ENCODE measurements at places on chromosomes 6 and 20. TPM values are rescaled to one million over a fixed set of nuclear protein-coding genes. Genes with fewer than 3 reads are reported as not detected.

The DACT2 gene
- total RNA-seq, result not detected

DNA sequence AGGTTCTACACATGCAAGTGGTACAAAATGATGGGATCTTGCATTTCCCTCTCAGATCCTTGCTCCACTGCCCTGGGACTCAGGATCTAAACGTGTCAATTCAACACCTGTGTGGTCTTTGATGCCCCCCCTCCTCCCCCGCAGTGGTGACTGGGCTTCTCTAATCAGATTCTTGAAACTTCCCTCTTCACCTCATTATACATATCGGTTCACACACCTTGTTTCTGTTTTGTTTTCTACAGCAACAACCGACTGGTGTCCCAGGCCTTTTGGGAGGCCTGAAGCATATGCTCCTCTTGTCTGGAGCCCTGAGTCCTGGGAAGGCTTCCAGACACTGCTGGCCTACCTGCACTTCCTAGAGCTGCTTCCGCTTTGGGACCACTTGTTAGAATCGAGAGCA, 20.0 kb downstream of the SAMD3 start:
- H3K27me3 ChIP-seq, result no peaks in the 10 kb centered on the region
- H3K4me3 ChIP-seq, result peak overlapping the region; percentile 9
- no peak overlapping the region for H3K27ac ChIP-seq
- H3K4me1 ChIP-seq, result peaks cover 31% of the 10 kb centered on the region
- DNase-seq, result peak; percentile 55

DNA sequence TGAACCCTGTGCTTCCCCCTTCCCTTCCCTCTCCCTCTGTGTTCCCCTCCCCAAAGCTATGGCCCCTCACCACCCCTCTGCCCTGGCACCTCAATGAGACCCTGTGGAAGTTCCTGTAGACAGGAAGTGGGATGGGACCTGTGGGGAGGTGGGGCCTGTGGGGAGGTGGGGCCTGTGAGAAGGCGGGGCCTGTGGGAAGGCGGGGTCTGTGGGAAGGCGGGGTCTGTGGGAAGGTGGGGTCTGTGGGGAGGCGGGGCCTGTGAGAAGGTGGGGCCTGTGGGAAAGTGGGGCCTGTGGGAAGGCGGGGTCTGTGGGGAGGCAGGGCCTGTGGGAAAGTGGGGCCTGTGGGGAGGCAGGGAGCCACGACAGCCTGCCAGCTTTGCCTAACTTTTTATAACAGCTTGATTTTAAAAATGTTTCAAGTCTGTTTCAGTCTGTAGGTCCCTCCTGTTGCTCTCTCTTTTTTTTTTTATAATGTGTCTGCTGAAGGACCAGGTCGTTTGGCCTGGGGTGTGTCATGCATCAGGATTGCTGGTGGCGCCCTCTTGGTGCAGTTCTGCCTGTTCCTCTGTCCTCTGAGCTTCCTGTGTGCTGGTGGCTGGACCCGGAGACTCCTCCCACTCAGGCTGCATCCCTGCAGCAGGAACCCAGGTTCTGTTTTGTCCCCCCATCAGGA, 70.5 kb upstream of the SLCO4A1 start:
- H3K4me3 ChIP-seq, result no peak overlapping the region
- H3K36me3 ChIP-seq, result no peaks in the 10 kb centered on the region
- H3K4me1 ChIP-seq, result no peaks in the 10 kb centered on the region
- peaks cover 19% of the 10 kb centered on the region for H3K27me3 ChIP-seq
- H3K27ac ChIP-seq, result no peak overlapping the region
- DNase-seq, result peak; percentile 23

GRCh38 chr6:168507297-168507696, 66.3 kb downstream of the SMOC2 start:
- peaks cover 2% of the 10 kb centered on the region for H3K27me3 ChIP-seq
- no peaks in the 10 kb centered on the region for H3K36me3 ChIP-seq
- H3K4me1 ChIP-seq, result no peaks in the 10 kb centered on the region

DNA sequence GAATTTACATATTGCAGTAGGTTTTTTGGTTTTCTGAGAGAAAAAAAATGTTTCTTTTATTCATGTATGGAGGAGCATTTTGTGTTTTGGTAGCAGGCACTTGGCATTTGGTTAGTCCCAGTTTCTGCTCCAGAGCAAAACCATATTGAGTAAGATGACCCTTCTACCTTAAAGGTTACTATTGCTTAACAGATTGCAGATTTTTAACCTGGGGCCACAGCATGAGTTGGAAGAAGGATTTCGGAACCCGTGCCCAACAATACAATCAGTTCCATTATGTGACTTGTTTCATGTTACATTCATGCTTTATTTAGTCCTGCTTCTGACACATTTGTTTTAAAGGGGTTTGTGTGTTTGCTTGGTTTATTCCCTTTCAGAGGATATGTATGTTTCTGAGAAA, 496.3 kb downstream of the TFAP2B start:
- no peak overlapping the region for H3K27ac ChIP-seq
- no peak overlapping the region for H3K4me3 ChIP-seq
- no peaks in the 10 kb centered on the region for H3K36me3 ChIP-seq
- H3K27me3 ChIP-seq, result no peaks in the 10 kb centered on the region
- no peaks in the 10 kb centered on the region for H3K4me1 ChIP-seq
- DNase-seq, result no peak

DNA sequence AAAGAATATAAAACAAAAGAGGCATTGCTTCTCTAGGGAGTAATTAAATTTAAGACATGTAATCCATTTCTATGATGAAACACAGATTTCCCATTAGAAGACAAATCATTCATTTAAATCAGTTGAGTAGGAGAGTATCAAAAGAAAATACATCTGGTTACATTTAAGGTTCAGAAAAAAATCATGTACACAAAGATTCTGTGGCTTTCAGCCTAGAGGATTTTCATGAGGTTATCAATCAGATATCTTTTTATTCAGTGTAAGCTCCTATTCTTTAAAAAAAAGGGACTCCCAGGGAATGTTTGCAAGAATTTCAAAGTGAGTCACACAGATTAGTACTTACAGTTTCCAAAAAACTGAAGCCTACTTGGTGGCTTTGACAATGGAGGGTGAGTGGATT, 24.9 kb downstream of the COL21A1 start:
- no peak for DNase-seq
- H3K27ac ChIP-seq, result no peak overlapping the region
- H3K27me3 ChIP-seq, result no peaks in the 10 kb centered on the region
- no peak overlapping the region for H3K4me3 ChIP-seq
- H3K36me3 ChIP-seq, result no peaks in the 10 kb centered on the region
- no peaks in the 10 kb centered on the region for H3K4me1 ChIP-seq

GRCh38 chr6:43762966-43763695, 6.9 kb upstream of the VEGFA start:
- H3K27ac ChIP-seq, result no peak overlapping the region
- H3K4me1 ChIP-seq, result peaks cover 5% of the 10 kb centered on the region
- no peak for DNase-seq
- no peak overlapping the region for H3K4me3 ChIP-seq
- no peaks in the 10 kb centered on the region for H3K27me3 ChIP-seq

DNA sequence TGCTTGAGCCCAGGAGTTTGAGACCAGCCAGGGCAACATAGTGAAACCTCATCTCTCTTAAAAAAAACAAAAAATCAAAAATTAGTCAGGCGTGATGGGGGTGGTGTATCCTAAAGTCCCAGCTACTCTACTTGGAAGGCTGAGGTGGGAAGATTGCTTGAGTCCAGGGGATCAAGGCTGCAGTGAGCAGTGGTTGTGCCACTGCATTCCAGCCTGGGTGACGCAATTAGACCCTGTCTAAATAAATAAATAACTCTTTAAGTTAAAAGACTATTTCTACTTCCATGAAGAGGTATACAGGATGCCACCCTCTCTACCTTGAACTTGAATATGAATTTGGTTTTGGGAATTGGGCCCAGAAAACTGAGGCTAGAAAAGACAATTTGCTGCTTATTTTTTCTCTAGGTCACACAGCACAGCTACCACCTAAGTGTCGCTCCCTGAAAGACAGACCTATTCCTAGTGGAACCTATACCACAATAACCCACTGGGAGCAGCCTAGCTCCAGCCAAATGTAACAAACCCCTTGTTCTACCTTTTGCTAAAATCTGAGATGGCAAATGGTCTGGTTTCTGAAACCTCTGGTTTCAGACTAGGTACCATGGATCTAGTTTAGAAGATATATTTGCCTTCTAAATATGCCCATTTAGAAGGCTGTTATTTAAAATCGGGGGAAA, 35.2 kb downstream of the HMGCLL1 start:
- no peaks in the 10 kb centered on the region for H3K36me3 ChIP-seq
- H3K27ac ChIP-seq, result no peak overlapping the region
- H3K27me3 ChIP-seq, result no peaks in the 10 kb centered on the region
- no peak overlapping the region for H3K4me3 ChIP-seq
- DNase-seq, result no peak

Data from activated CD4-positive, alpha-beta memory T cell treated with anti-CD3 and anti-CD28 coated beads for 36 hours (primary cell).